ENCODE measurements at places on chromosomes 1 and 21.
A peak's percentile ranks its signal among the peaks of the same experiment; 100 is the strongest.

GRCh38 chr1:156055281-156056048 is 883 bp downstream of the LAMTOR2 start:
- H3K36me3 ChIP-seq = peaks cover 2% of the 10 kb centered on the region
- H3K27me3 ChIP-seq = no peaks in the 10 kb centered on the region
- peak; percentile 27 for DNase-seq
- peaks cover 34% of the 10 kb centered on the region for H3K4me1 ChIP-seq
- H3K4me3 ChIP-seq = peak overlapping the region; percentile 98

DNA sequence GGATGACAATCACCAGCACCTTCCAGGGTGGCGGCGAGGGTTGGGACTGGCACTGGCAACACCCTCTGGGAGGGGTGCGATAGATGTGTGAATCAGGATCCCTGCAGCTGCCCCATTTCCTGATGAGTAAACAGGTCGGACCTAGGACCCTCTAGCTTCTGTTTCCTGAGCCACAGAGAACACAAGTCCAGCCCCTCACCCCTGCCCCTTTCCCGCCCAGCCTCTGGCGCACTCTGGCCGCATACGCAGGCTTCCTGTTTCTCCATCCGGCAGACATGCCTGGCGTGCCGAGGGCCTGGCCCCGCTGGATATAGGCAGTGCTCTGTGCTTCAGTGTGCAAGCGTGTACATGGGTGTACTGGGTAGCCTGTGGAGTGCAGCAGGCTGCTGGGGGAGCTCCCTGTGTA is 4.6 kb downstream of the PEAR1 start:
- H3K27ac ChIP-seq = no peak overlapping the region
- DNase-seq = no peak

DNA sequence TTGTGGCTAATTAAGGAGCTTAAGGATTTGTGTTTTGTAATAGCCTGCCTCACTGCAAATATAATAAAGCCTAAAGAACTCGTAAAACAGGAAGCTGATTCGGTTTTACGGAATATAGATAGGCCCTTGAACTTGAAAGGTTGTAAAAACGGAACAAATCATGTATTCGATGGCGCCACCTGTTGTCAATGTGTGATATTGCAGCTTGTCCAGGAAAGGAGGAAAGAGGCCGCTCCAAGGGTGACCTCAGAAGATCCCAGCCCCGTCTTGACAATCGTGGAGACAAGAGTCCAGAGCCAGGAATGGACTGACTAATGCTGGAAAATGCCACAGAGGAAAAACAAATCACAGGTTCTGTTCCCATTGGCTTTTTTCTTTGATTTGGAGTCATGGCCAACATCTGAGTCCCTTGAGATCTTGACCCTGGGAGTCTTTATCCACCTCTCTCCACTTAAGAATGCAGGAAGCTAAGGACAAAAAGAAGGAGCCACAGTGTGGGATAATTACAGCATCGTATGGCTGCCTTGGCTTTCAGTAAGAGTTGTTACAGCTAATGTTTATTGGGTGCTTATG is 7.0 kb upstream of the IGSF21 start:
- H3K27me3 ChIP-seq = peaks cover 39% of the 10 kb centered on the region
- no peak overlapping the region for H3K4me3 ChIP-seq
- DNase-seq = peak; percentile 28
- no peaks in the 10 kb centered on the region for H3K36me3 ChIP-seq
- no peak overlapping the region for H3K27ac ChIP-seq

- no peak for DNase-seq
- H3K4me1 ChIP-seq = peaks cover 11% of the 10 kb centered on the region
- H3K4me3 ChIP-seq = no peak overlapping the region
- H3K27me3 ChIP-seq = no peaks in the 10 kb centered on the region
Observed at GRCh38 chr1:167294528-167294927, 73.8 kb downstream of the POU2F1 start.

- H3K36me3 ChIP-seq = no peaks in the 10 kb centered on the region
- no peak overlapping the region for H3K27ac ChIP-seq
- H3K27me3 ChIP-seq = no peaks in the 10 kb centered on the region
- DNase-seq = no peak
Observed at GRCh38 chr1:72105201-72105600, 177.1 kb downstream of the NEGR1 start.

- H3K27ac ChIP-seq = no peak overlapping the region
- no peak overlapping the region for H3K4me3 ChIP-seq
- H3K4me1 ChIP-seq = no peaks in the 10 kb centered on the region
Observed at GRCh38 chr1:157566484-157567300, 14.4 kb upstream of the FCRL5 start.

DNA sequence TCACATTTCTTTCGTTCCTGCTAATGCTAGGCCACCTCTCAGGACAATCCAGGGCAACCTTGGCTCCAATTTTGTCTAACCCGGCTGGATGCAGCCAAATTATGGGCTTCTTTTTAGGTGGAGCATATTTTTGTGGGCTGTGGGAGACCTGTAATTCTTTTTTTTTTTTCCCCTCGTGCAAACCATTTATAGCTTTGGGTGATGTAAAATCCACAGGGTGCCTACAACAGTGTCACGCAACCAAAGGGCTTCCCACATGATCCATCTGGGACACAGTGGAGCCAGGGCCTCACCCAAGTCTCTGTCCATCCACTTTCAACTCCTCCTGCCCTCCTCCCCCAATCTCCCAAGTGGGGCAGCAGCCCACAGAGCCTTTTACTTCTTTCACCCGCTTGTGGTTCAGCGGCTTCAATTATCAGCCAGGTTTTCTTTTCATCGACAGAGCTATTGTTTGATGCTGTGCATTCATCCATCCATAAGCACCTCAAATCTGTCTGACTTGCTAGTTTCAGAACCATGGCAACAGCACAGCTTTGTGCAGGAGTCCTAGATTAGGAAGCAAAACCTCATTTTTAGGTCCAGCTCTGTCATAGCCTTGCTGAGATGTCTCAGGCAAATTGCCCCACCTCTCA is 10.0 kb upstream of the OVAAL start:
- no peaks in the 10 kb centered on the region for H3K4me1 ChIP-seq
- H3K36me3 ChIP-seq = no peaks in the 10 kb centered on the region
- no peak for DNase-seq
- no peaks in the 10 kb centered on the region for H3K27me3 ChIP-seq
- no peak overlapping the region for H3K4me3 ChIP-seq
- H3K27ac ChIP-seq = no peak overlapping the region

GRCh38 chr1:48740621-48741020 is 36.1 kb downstream of the BEND5 start:
- DNase-seq = no peak
- H3K27me3 ChIP-seq = no peaks in the 10 kb centered on the region
- H3K27ac ChIP-seq = no peak overlapping the region
- no peak overlapping the region for H3K4me3 ChIP-seq
- peaks cover 4% of the 10 kb centered on the region for H3K36me3 ChIP-seq

- H3K36me3 ChIP-seq = peaks cover 7% of the 10 kb centered on the region
- no peak for DNase-seq
- no peaks in the 10 kb centered on the region for H3K27me3 ChIP-seq
- H3K27ac ChIP-seq = peak overlapping the region; percentile 31
Observed at GRCh38 chr1:109931911-109932636, 21.4 kb downstream of the CSF1 start.

GRCh38 chr1:225423518-225423855 is 4.4 kb downstream of the LBR start:
- H3K27me3 ChIP-seq = no peaks in the 10 kb centered on the region
- H3K4me3 ChIP-seq = peak overlapping the region; percentile 95
- DNase-seq = no peak

DNA sequence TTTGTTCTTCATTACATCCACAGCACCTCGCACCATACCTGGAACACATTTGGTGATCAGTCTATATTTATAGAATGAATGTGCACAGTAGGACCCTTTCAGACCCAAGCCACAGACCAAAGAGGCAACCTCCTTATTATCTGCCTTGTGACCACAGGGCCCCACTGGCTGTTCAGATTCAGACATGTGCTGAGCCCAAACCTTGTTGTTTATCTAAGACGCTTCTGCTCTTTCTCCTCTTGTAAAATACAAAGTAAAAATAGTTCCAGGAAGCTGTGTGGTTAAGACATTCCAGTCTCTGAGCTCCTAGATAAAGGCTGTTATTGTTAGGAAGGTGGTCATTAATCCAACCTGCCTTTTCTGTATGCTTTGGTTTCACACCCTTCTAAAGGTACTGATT is 3.6 kb upstream of the SCMH1 start:
- H3K4me3 ChIP-seq = no peak overlapping the region
- H3K4me1 ChIP-seq = peaks cover 13% of the 10 kb centered on the region
- no peak for DNase-seq
- H3K27me3 ChIP-seq = peaks cover 5% of the 10 kb centered on the region
- H3K27ac ChIP-seq = no peak overlapping the region
- H3K36me3 ChIP-seq = peaks cover 2% of the 10 kb centered on the region

- H3K4me3 ChIP-seq = no peak overlapping the region
- no peaks in the 10 kb centered on the region for H3K36me3 ChIP-seq
- H3K27me3 ChIP-seq = peaks cover 78% of the 10 kb centered on the region
- DNase-seq = no peak
- H3K27ac ChIP-seq = no peak overlapping the region
- no peaks in the 10 kb centered on the region for H3K4me1 ChIP-seq
Observed at GRCh38 chr21:38489729-38490128, 8.5 kb downstream of the ERG start.

DNA sequence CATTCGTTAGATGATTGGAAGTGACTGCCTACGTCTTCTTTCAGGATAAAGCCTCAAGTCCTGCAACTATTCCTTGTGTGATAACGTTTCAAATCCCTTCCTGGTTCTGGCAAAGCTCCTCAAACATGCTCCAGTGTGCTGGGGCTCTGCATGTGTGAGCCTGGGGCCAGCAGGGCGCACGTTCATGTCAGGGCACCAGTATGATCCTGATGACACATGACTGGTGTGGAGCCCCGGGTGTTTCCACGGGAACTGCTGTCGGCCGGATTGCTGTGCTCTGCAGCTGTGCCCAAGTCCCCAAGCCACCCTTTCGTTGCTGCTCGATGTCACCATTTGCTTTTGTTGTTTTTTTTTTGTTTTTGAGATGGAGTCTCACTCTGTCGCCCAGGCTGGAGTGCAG is 21.3 kb downstream of the KRTAP10-1 start:
- H3K36me3 ChIP-seq = no peaks in the 10 kb centered on the region
- no peak overlapping the region for H3K4me3 ChIP-seq

GRCh38 chr21:32207406-32207716 is 71.5 kb downstream of the MIS18A start:
- H3K4me1 ChIP-seq = no peaks in the 10 kb centered on the region
- H3K27me3 ChIP-seq = no peaks in the 10 kb centered on the region
- no peak overlapping the region for H3K27ac ChIP-seq
- no peak overlapping the region for H3K4me3 ChIP-seq

- H3K36me3 ChIP-seq = no peaks in the 10 kb centered on the region
- peaks cover 4% of the 10 kb centered on the region for H3K27me3 ChIP-seq
- DNase-seq = no peak
- no peaks in the 10 kb centered on the region for H3K4me1 ChIP-seq
Observed at GRCh38 chr1:22224091-22224490, 81.2 kb upstream of the WNT4 start.

DNA sequence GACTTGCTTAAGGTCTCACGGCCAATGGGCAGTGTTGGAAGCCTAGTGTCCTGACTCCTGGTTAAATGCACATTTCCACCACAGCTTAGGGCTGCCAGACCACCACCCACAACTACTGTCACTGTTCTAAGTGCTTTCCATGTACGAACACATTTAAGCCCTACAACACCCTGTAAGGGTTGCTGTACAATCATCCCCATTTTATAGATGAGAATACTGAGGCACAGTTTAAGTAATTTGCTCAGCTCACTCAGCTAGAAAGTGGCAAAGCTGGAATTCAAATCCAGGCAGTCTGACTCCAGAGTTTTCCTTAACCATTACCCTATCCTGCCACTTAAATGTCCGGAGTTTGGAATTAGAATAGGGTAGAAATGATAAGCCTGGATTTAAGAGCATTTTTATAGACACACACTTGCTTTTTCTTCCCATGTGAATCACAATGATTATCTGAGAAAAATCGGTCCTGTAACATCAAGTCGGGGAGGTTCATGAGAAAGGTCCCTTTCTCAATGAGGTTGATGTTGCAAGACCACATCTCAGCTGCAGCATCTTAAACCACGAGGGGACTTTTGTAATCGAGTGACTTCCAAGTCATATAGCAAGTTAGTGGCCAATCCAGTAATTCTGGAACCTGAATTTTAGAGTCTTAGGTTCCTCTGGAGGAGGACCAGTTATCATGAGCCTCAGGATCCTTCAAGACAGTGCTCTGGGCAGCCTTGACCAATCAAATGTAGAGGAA is 8.6 kb downstream of the E2F2 start:
- H3K27me3 ChIP-seq = no peaks in the 10 kb centered on the region
- no peak overlapping the region for H3K27ac ChIP-seq
- H3K4me3 ChIP-seq = no peak overlapping the region
- peak; percentile 23 for DNase-seq

- H3K27ac ChIP-seq = peak overlapping the region; percentile 30
- DNase-seq = no peak
- no peaks in the 10 kb centered on the region for H3K27me3 ChIP-seq
- H3K4me3 ChIP-seq = peak overlapping the region; percentile 57
Observed at GRCh38 chr1:64917907-64918306, 48.4 kb downstream of the JAK1 start.

DNA sequence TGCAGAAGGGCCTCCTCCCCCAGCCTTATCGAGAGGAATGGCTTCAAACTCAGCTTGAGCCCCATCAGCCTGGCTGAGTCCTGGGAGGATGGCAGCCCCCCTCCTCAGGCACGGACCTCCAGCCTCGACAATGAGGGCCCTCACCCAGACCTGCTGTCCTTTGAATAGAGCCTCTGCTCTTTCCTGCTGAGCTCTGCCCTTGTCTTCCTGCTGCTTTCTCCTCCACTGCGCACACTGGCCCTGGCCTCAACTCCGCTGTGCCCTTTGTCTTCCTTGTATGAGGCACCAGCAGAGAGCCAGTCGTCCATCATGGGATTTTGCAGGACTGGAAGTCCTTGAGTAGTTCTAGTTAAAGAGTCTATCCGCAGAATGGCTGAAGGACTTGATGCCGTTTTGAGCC is 2.0 kb downstream of the C1orf226 start:
- H3K27me3 ChIP-seq = no peaks in the 10 kb centered on the region
- H3K4me1 ChIP-seq = no peaks in the 10 kb centered on the region
- H3K27ac ChIP-seq = no peak overlapping the region
- no peak for DNase-seq

DNA sequence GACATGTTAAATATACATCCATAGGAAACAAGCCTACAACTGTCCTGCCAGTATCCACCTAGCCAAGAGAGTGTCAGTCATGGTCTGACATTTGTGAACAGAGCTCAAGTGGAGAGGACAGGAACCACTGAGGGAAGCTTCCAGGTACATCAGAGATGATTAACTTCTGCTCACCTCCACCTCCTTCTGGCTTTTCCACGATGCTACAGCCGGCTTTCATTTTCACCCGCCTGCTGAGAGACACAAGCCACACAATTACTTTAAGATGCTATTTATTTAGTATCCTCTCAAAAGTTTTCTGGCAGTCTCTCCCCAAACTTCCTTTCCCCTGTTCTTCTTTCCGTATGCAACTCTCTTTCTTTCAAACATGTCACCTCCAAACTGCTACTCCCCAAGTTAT is 2.1 kb downstream of the ETV3 start:
- no peaks in the 10 kb centered on the region for H3K27me3 ChIP-seq
- H3K4me1 ChIP-seq = peaks cover 82% of the 10 kb centered on the region

DNA sequence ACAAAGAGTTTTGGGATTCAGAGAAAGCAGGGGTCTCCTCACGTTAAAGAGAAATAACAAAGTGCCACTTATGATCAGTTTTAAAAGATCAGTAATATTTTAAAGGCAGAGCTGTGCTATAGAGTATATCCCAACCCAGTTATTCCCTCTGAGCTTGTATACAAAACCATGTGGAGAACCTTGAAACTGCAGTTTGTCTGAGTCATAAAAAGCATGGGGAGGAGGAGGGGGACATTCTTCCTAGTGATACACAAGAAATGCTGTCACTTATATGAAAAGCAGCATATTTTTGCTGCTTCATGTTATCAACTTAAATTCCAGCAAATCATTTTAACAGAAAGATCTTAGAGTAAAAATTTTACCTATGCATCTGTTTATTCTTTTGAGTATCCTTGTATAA is 244.5 kb downstream of the GPR52 start:
- DNase-seq = no peak
- H3K36me3 ChIP-seq = no peaks in the 10 kb centered on the region
- H3K4me3 ChIP-seq = no peak overlapping the region
- no peaks in the 10 kb centered on the region for H3K27me3 ChIP-seq

All from activated T-cell treated with anti-CD3 and anti-CD28 coated beads, Interleukin-2, amount 50 U/mL, for 72 hours (primary cell).